Tibial nerve (tissue), 4 donors: ENCODE measurements at places on chromosomes 2 and 18. TPM values are rescaled to one million over a fixed set of nuclear protein-coding genes. Genes with fewer than 3 reads are reported as not detected.

The B3GNT7 gene
- 3.3 TPM for total RNA-seq

The HJURP gene
- 0.22 TPM for total RNA-seq

The MTA3 gene
- total RNA-seq = 33.1 TPM

The C2orf80 gene
- not detected for total RNA-seq

The REG1B gene
- 4.1 TPM for total RNA-seq

The LINC00305 gene
- total RNA-seq = not detected

The ALKAL2 gene
- total RNA-seq = 96.6 TPM

The TAF4B gene
- 13.7 TPM for total RNA-seq

The SGPP2 gene
- total RNA-seq = not detected

The WNT6 gene
- total RNA-seq = 48.4 TPM

The CRYGD gene
- not detected for total RNA-seq

The MC2R gene
- total RNA-seq = not detected

The PRSS56 gene
- not detected for total RNA-seq

The CFC1 gene
- not detected for total RNA-seq

GRCh38 chr2:159174759-159175158, 111.7 kb downstream of the WDSUB1 start:
- peaks cover 6% of the 10 kb centered on the region for H3K36me3 ChIP-seq
- no peaks in the 10 kb centered on the region for H3K27me3 ChIP-seq
- H3K4me1 ChIP-seq = no peaks in the 10 kb centered on the region

DNA sequence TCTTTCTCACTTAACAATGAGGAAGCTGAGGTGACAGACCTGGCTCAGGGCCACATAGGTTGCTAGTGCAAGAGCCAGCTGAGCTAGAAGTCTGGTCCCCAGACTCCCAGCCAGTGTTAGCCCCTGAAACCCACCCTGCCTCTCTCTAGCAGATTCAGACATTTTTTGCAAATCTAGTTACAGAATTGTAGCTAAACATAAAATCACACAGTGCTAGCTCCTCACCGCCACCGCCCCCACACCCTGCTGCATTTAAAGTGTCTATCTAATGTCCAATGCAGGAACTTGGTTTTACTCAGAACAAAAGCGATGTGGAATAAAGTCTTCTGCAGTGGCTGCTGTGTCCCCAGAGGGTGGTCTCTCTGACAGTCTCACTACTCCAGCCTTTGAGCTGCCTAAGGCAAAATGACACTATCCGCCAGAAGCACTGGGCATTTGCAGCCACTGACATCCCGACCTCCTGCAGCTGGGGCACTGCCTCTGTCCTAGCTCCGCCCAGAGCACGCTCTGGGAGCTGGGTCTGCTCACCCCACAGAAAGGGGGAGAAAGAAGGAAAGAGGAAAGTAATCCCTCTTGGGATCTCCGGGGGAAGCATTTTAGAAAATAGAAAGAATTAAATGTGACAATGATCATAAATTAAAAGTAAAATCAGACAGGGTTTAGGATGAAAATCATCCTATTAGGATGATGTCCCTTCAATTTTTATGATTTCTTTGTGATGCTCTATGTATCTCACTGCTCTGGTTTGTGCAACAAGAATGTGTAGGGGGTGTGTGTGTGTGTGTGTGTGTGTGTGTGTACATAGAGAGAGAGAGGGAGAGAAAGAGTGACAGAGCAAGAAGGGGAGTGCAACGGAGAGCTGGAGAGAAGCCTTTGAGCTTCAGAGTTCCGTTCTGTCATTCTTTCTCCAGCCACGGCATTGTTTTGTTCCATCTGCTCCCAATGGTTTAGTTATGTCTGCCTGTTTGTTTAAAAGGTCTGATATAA, 50.5 kb upstream of the ST8SIA3 start:
- H3K27ac ChIP-seq = no peak overlapping the region
- H3K4me1 ChIP-seq = no peaks in the 10 kb centered on the region
- no peak for DNase-seq

DNA sequence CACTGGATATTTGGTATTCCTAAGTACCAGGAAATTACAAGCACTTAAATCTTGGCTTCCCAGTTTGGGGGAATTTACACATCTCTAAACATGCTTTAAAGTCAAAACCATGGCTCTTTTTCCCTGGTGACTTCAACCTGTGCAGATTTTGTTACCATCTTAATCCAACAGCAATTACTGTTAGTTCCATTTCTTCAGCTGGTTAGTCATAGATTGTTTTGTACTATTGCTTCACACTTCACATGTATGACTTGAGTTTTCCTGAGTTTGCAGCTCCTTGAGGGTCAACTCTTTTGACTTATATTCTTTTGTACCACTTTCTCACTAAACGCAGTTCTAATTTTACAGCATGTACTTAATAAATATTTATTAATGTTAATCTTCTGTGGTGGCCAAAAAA, 203.4 kb upstream of the RND3 start:
- H3K4me1 ChIP-seq = no peaks in the 10 kb centered on the region
- no peak for DNase-seq
- no peaks in the 10 kb centered on the region for H3K36me3 ChIP-seq
- H3K27me3 ChIP-seq = no peaks in the 10 kb centered on the region
- no peak overlapping the region for H3K4me3 ChIP-seq

DNA sequence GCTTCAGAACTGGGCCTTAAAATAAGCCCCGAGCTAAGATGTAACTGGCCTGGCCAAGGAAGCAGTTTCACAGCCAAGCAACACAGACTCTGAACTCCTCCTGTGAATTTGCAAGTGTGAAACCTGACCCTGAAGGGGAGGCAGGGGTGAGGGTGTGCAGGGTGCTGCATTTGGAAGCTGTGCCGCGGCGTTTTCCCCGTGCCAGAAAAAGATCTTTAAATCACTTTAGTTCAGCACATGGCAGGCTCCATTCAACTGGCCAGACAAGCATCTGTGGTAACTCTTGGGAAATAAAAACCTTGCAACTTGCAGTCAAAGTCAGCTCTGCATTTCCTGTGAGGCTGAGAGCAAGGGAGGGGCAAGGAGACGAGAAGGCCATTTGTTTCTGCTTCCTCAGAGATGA, 209.3 kb upstream of the SOX11 start:
- H3K27me3 ChIP-seq = no peaks in the 10 kb centered on the region
- no peak overlapping the region for H3K27ac ChIP-seq
- H3K36me3 ChIP-seq = no peaks in the 10 kb centered on the region
- H3K4me3 ChIP-seq = no peak overlapping the region
- no peak for DNase-seq

DNA sequence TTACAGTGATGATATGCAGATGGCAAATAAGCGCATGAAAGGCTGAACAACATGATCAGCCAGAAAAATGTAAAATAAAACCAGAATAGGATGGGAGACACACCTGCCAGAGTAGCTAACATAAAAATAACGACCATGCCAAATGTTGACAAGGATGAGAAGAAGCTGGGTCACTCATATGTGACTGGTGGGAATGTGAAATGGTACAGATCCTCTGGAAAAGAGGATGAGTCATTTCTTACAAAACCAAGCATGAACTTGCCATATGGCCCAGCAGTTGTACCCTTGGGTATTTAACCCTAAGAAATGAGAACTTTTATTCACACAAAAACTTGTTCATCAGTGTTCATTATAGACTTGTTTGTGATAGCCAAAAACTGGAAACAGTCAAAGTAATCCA, 143.8 kb downstream of the SH3BP4 start:
- H3K4me1 ChIP-seq = no peaks in the 10 kb centered on the region
- no peaks in the 10 kb centered on the region for H3K27me3 ChIP-seq
- no peaks in the 10 kb centered on the region for H3K36me3 ChIP-seq
- H3K4me3 ChIP-seq = no peak overlapping the region
- no peak overlapping the region for H3K27ac ChIP-seq

- H3K27me3 ChIP-seq = no peaks in the 10 kb centered on the region
- DNase-seq = no peak
- H3K27ac ChIP-seq = no peak overlapping the region
- no peak overlapping the region for H3K4me3 ChIP-seq
- no peaks in the 10 kb centered on the region for H3K36me3 ChIP-seq
Measured at GRCh38 chr2:106160786-106161261, 33.3 kb downstream of the UXS1 start.

- no peak for DNase-seq
- H3K27me3 ChIP-seq = no peaks in the 10 kb centered on the region
- no peak overlapping the region for H3K4me3 ChIP-seq
- H3K36me3 ChIP-seq = peaks cover 58% of the 10 kb centered on the region
- no peaks in the 10 kb centered on the region for H3K4me1 ChIP-seq
- H3K27ac ChIP-seq = peak overlapping the region; percentile 60
Measured at GRCh38 chr2:88184762-88185161, 14.6 kb downstream of the THNSL2 start.

DNA sequence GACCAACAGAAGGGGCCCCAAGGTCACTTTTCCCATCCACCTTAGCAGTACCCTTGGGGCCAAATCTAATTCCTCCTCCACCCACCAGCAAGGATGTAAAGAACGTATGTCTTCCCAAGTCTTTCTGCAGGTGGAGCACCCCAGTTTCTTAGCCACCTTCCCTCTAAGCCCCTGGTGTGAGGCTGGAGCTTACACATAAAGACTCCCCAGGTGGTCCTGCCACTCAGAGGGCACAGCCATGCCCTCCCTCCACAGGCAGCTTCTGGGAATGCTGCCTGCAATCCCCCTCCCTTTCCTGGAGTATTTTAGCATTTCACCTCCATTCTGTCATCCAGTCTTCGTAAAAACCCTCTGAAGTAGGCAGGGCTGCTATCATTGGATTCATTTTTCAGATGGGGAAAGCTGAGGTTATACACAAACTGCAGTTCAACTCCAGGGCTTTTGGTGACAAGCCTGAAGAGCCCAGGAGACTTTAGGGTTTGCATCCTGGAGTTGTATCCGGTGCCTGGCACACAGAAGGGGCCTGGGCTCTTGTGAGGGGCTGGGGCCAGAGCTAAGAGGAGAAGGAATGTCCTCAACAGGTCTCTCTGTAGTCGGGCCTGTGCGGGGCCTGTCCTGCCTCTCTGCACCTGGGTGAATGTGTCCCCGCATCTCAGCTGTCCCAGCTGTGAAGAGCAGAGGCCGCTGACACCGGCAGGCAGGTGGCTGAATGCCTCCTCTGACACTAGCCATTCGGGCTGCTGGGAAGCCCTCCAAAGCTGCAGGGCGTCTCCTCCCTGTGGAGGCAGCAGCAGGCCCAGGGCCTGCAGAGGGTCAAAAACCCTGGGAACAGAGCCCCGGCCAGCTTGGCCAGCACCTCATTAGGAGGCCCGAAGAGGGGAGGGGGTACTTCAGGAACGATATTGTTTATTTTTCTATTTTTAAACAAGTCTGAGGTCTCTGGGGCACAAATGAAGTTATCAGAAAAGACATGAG, 27.6 kb downstream of the CIB4 start:
- H3K27ac ChIP-seq = no peak overlapping the region
- no peak overlapping the region for H3K4me3 ChIP-seq
- no peaks in the 10 kb centered on the region for H3K36me3 ChIP-seq
- no peak for DNase-seq
- peaks cover 11% of the 10 kb centered on the region for H3K27me3 ChIP-seq

- no peaks in the 10 kb centered on the region for H3K36me3 ChIP-seq
- H3K27ac ChIP-seq = no peak overlapping the region
- no peaks in the 10 kb centered on the region for H3K27me3 ChIP-seq
- H3K4me1 ChIP-seq = no peaks in the 10 kb centered on the region
Measured at GRCh38 chr2:237573721-237574415, 7.5 kb downstream of the PRLH start.

- DNase-seq = no peak
- no peaks in the 10 kb centered on the region for H3K4me1 ChIP-seq
- H3K4me3 ChIP-seq = no peak overlapping the region
Measured at GRCh38 chr2:207772081-207772843, 2.6 kb upstream of the FZD5 start.

GRCh38 chr2:110864731-110865130, 132.4 kb downstream of the ACOXL start:
- H3K27me3 ChIP-seq = no peaks in the 10 kb centered on the region
- H3K4me1 ChIP-seq = no peaks in the 10 kb centered on the region
- H3K27ac ChIP-seq = no peak overlapping the region
- DNase-seq = no peak
- no peak overlapping the region for H3K4me3 ChIP-seq

GRCh38 chr2:126507425-126507911, 148.5 kb upstream of the GYPC start:
- H3K4me1 ChIP-seq = no peaks in the 10 kb centered on the region
- no peaks in the 10 kb centered on the region for H3K27me3 ChIP-seq
- H3K4me3 ChIP-seq = no peak overlapping the region
- no peak overlapping the region for H3K27ac ChIP-seq
- DNase-seq = no peak

- no peaks in the 10 kb centered on the region for H3K4me1 ChIP-seq
- no peaks in the 10 kb centered on the region for H3K36me3 ChIP-seq
- no peaks in the 10 kb centered on the region for H3K27me3 ChIP-seq
- H3K27ac ChIP-seq = no peak overlapping the region
Measured at GRCh38 chr2:181575650-181576025, 81.3 kb downstream of the CERKL start.

DNA sequence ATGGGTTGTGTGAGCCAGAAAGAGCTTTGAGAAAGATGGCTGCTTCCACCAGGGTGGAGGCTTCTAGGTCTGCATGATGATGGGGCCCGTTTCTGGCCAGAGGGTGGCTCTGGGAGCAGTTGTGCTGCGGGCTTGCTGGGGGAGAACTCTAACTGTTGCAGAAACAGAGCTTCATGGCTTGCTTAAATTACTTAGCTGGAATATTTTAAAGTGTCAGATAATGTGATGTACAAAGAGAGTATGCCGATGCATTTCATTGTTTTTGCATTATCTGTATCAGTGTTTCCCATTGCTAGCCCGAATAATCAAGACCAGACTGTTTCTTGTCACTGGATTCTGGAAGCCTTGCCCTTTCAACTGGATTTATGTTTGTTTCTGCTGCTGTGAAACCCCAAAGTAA, 6.3 kb upstream of the DRC1 start:
- H3K4me3 ChIP-seq = no peak overlapping the region
- no peak for DNase-seq
- peaks cover 13% of the 10 kb centered on the region for H3K4me1 ChIP-seq
- no peak overlapping the region for H3K27ac ChIP-seq

DNA sequence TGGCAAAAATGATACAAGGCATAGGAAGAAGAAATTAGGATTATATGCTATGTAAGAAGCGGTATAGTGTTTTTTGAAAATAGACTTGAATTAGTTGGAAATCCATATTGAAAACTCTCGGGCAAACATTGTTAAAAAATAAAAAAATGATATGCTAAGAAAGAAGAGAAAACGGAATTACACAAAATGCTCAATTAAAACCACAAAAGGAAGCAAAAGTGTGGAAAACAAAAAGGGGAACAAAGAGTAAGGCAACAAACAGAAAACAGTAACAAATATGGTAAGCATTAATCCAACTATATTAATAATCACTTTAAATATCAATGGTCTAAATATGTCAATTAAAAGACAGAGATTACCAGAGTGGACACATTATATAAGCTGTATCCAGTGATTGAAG, 58.4 kb downstream of the TXNL1 start:
- DNase-seq = no peak
- H3K4me1 ChIP-seq = no peaks in the 10 kb centered on the region
- H3K4me3 ChIP-seq = no peak overlapping the region
- H3K27me3 ChIP-seq = no peaks in the 10 kb centered on the region

- H3K4me1 ChIP-seq = peaks cover 15% of the 10 kb centered on the region
- no peak overlapping the region for H3K4me3 ChIP-seq
- no peaks in the 10 kb centered on the region for H3K36me3 ChIP-seq
Measured at GRCh38 chr2:112621790-112622527, 23.8 kb upstream of the SLC20A1 start.

- H3K27ac ChIP-seq = no peak overlapping the region
- H3K27me3 ChIP-seq = no peaks in the 10 kb centered on the region
- H3K4me1 ChIP-seq = peaks cover 12% of the 10 kb centered on the region
- H3K36me3 ChIP-seq = no peaks in the 10 kb centered on the region
Measured at GRCh38 chr2:206154197-206154596, 5.0 kb downstream of the NDUFS1 start.
